ENCODE measurements at places on chromosomes 2 and 18.

- no peak for ATAC-seq
Observed at GRCh38 chr2:34266908-34267697, 668.0 kb upstream of the FAM98A start.

GRCh38 chr2:216634370-216635148 lies 1.3 kb downstream of the IGFBP2 start:
- ATAC-seq, result no peak

DNA sequence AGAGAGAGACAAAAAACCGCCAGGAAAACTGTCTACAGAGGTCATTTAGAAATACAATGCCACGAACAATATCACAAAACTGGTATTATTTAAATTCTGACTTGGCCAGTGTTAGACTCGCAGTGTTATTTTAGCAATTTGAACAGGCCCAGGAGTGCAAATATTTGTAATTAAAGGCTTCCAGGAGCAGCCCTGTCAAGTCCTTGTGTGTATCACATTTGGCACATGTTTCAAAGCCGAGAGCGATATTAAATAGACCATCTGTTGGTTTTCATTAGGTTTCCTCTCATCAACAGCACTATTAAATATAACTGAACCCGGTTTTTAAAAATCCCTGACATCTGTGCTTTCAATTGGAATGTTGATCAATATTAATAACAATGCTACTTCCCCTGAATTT lies 656.9 kb downstream of the TSN start:
- ATAC-seq, result no peak

- ATAC-seq, result no peak
Observed at GRCh38 chr2:70312560-70312959, 10.7 kb upstream of the FAM136A start.

DNA sequence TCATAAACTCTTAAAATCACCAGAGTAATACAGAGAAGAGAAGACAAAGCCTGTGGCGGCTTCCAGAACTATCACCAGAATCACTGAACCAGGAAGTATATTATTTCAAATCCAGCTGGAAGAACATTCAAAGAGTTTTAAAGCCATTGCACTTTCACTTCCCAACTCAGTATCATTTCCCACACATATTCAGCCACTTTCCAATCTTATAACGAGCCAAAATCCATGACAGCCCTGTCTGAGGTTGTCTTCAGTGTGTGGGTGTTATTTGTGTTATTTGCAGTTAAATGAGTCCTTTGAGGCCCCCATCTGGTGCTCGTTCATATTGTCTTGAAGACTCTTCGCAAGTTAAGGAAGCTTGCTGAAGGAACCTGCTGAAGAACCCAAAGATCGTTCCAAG lies 559.9 kb downstream of the TSN start:
- no peak for ATAC-seq

DNA sequence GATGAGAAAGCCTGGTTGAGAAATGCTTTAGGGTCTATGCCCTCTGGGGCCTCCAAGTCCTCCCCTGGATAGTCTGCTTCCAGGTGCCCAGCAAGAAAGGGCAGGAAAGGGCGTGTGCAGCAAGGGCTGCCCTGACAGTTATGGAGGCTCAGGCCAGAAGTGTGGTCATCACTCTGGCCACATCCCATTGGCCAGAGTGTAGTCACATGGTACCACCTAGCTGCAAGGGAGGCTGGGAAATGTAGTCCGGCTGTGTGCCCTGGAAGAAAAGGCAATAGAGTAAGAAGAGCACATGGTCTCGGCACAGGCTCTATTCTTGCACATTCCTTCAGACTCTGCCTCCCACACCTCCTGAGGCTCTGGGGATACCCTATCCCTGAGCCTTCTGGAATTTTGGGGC lies 35.7 kb downstream of the ODC1 start:
- peak; percentile 54 for ATAC-seq

All from motor neuron (in vitro differentiated cells).